ENCODE measurements at places on chromosomes 6 and 20. TPM values are rescaled to one million over a fixed set of nuclear protein-coding genes. Genes with fewer than 3 reads are reported as not detected.

MYLK4 gene
- 0.03 TPM for polyA plus RNA-seq

DLK2 gene
- polyA plus RNA-seq, result 0.57 TPM

DNA sequence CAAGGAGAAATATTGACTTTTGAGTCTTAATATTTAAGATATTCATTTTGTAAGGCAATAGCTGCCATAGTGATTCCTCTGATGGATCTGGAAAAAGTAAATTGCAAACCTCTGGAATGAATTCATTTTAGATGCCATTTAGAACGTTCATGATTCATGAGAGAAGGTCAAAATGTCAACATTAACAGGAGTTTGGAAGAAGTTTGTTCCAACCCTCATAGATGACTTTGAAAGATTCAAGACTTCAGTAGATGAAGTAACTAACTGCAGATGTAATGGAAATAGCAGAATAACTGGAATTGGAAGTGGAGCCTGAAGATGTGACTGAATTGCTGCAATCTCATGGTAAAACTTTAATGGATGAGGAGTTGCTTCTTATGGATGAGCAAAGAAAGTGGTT is 100.9 kb upstream of the CCN2 start:
- H3K4me3 ChIP-seq, result no peak overlapping the region
- DNase-seq, result no peak
- H3K36me3 ChIP-seq, result no peaks in the 10 kb centered on the region
- H3K27me3 ChIP-seq, result no peaks in the 10 kb centered on the region
- no peaks in the 10 kb centered on the region for H3K4me1 ChIP-seq
- no peak overlapping the region for H3K27ac ChIP-seq

SYCP2L gene
- 10.5 TPM for polyA plus RNA-seq

DNA sequence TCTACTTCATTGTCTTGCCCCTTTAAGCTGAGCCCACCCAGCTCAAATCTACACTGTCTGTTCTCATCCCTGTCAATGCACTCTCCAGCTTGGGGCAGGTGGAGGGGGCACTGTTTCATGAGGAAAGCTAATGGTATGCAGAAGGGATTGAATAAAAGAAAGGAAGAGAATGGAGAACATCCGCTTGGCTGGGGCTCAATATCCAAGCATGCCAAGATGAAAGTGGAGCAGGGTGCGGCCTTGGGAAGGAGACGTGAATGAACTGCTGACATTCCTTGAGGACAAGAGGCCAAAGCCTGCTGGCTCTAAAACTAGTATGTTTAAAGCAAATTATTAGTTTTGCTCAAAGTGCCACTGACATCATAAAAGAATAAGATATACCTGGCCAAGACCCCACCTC is 24.2 kb downstream of the AKAP12 start:
- H3K27me3 ChIP-seq, result no peaks in the 10 kb centered on the region
- H3K27ac ChIP-seq, result no peak overlapping the region
- H3K4me1 ChIP-seq, result peaks cover 8% of the 10 kb centered on the region
- DNase-seq, result peak; percentile 43

DNA sequence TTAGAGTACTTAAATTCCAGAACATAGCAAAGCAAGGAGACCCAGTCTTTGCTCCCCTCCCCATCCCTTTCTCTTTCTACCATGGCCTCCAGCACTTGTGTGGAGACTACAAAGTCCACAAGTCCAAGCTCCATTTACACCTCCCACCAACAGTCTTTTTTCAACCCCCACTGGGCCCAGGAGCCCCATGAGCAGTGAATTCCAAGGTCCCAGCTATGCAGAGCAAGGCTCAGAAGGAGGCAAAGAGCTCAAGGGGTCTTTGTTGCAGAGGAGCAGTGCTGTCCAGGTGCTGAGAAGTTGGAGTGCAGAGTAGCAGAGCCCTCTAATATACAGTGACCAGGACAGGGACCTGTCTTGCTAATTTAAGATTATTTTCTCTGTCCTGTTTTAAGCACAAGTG is 9.0 kb downstream of the PAK5 start:
- no peaks in the 10 kb centered on the region for H3K36me3 ChIP-seq
- peak; percentile 66 for DNase-seq
- H3K4me1 ChIP-seq, result no peaks in the 10 kb centered on the region

- DNase-seq, result peak; percentile 38
- H3K27me3 ChIP-seq, result peaks cover 44% of the 10 kb centered on the region
- H3K27ac ChIP-seq, result no peak overlapping the region
- peaks cover 40% of the 10 kb centered on the region for H3K4me1 ChIP-seq
These were observed 2.4 kb downstream of the DSP start for GRCh38 chr6:7543789-7544424.

GRCh38 chr6:147260091-147260490 is 55.9 kb downstream of the STXBP5 start:
- no peak overlapping the region for H3K27ac ChIP-seq
- DNase-seq, result no peak
- no peaks in the 10 kb centered on the region for H3K27me3 ChIP-seq
- H3K4me1 ChIP-seq, result no peaks in the 10 kb centered on the region
- H3K36me3 ChIP-seq, result no peaks in the 10 kb centered on the region
- no peak overlapping the region for H3K4me3 ChIP-seq

DNA sequence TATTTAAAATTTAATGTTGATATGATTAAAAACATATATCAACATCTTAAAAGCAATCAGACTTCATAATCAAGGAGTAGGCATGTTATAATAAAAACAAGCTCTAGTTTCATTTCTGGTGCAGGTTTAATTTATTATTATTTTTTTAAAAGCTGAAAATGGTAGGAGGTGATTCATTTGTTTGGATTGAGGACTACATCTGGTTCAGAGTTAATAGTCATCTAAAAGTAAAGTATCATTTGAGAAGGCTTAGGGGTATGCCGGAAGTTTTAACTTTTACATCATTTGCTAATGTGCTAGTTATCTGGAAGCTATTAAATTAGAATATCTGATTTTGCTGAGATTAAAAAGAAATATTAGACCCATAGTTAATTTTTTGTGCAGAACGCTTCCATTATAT is 169.5 kb upstream of the LAMA2 start:
- H3K27ac ChIP-seq, result no peak overlapping the region
- H3K36me3 ChIP-seq, result no peaks in the 10 kb centered on the region
- no peak for DNase-seq
- no peak overlapping the region for H3K4me3 ChIP-seq

- H3K27ac ChIP-seq, result no peak overlapping the region
- no peaks in the 10 kb centered on the region for H3K36me3 ChIP-seq
- peaks cover 15% of the 10 kb centered on the region for H3K4me1 ChIP-seq
- H3K4me3 ChIP-seq, result no peak overlapping the region
- DNase-seq, result peak; percentile 25
- H3K27me3 ChIP-seq, result no peaks in the 10 kb centered on the region
These were observed 90.6 kb downstream of the SCP2D1 start for GRCh38 chr20:18904192-18904591.

GRCh38 chr20:20227013-20227571 is 140.8 kb upstream of the INSM1 start:
- DNase-seq, result no peak
- H3K4me1 ChIP-seq, result peaks cover 9% of the 10 kb centered on the region
- H3K27ac ChIP-seq, result no peak overlapping the region
- no peak overlapping the region for H3K4me3 ChIP-seq
- H3K27me3 ChIP-seq, result no peaks in the 10 kb centered on the region

ZNF165 gene
- 8.9 TPM for polyA plus RNA-seq

GRCh38 chr6:30682143-30683117 is 4.0 kb downstream of the PPP1R18 start:
- H3K27me3 ChIP-seq, result 0 out of 2 replicates have a peak, but pooled peaks cover 5% of the 10 kb centered on the region
- no peaks in the 10 kb centered on the region for H3K36me3 ChIP-seq
- peak overlapping the region; percentile 74 for H3K27ac ChIP-seq

ABHD16B gene
- polyA plus RNA-seq, result not detected

GRCh38 chr6:166308033-166308768 is at the start of gene PRR18:
Gene PRR18 (minus strand): TSS chr6:166308392. CDS start chr6:166308142, 250 bp downstream.
- H3K36me3 ChIP-seq, result no peaks in the 10 kb centered on the region
- peak; percentile 60 for DNase-seq
- H3K4me1 ChIP-seq, result peaks cover 3% of the 10 kb centered on the region

Data from GM23338 (cell line).